ENCODE measurements at places on chromosomes 5 and 9.

- no peak for DNase-seq
Measured at GRCh38 chr9:70979966-70980365, 141.5 kb downstream of the TRPM3 start.

- no peak for DNase-seq
Measured at GRCh38 chr9:127451608-127451857, 223 bp downstream of the LRSAM1 start.

DNA sequence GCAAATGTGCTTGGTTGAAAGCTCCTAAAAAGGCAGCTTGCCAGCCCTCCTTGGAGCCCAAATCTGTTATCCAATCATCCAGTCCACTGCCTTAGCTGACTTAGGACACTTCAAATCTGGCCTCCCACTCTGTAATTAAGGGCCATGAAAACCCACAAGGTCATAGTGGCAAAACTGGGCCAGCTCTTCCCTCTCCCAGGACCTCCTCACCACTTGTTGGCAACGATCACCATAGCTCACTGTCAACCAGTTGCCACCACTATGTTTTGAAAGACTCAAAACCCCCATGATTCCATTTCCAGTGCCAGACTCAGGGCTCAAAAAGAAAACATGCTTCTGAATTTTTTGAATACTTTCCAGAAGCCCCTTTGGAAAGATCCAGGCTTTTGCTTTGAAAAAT lies 107.5 kb downstream of the NREP start:
- no peak for DNase-seq

DNA sequence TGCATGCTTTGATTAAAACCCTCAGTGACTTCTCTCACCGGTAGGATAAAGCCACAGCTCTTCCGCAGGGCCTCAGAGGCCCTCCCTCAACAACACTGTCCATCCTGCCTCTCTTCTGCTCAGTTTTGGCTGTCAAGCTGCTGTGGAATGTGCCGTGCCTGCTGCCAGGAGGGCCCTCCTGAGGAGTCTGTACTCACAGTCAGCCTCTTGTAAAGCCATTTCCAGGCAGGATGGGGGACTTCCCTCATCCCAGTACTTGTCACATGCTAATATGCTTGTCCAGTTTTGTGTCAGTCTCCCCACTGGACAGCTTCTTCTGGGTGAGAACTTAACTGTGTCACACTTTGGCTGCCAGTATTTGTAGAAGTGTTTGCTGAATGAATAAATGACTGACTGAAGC lies 13.9 kb upstream of the DDX41 start:
- DNase-seq, result no peak

GRCh38 chr9:89793551-89793950 lies 188.7 kb downstream of the GADD45G start:
- no peak for DNase-seq

DNA sequence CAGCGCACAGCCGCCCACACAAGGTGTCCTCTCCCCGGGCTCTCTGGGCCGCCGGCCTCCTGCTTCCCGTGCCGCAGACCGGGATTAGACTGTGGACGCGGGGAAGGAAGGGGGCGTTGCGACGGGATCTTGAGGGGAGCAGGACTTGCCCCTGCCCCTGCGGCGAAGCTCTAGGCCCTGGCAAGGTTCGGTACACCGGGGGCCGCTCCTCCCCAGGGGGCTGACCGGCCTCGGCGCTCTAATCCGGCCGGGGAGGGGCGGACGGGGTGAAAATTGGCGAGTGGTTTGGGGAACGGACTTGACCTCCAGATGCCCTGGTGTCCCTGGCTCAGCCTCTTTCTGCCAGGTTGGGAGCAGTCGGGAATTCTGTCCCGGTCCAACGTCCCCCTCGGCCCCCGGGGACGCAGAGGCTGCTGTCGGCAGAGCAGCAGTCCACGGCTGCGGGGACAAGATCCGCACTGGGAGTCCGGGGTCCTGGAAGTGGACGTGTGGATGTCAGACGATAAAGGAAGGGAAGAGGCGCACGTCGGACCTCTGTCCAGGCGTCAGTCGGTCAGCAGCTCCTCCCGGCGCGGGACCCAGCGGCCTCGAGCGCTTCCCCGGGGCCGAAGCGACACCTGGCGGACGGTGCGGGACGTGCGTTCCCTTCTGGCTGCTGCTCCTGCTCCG lies 1.9 kb upstream of the CNTFR start:
- peak; percentile 41 for DNase-seq

DNA sequence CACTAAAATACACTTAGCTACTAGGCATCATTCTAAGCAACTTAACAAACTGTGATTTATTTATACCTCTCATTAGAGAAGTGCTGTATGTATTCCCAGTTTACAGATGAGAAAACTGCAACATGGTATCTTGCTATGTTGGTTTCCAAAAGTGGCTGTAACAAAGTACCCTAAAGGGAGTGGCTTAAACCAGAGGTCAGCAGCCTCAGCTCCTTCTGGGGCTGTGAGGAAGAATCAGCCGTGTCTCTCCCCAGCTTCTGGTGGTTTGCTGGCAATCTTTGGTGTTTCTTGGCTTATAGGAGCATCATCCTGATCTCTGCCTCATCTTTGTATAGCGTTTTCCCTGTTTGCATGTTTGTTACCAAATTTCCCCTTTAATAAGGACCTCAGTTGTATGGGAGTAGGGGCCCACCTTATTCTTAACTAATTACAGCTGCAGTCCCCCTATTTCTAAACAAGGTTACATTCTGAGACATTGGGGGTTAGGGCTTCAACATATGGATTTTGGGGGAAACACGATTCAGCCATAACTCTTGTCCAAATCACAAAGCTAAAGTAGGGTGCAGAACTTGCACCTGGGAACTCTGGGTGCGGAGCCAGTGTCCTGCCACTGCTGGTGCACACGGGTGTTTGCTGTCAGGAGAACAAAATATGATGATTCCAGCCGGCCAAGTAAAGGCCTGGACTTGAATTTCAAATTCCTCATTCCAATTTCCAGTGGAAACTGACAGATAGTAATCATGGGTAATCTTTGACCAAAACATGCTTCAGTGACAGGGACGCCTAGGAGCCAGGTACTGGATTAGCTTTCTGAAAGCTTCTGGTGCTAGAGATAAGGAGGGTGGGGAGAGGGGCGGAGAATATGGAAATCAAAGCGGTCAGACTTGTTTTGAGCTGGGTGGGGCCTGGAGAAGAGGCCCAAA lies 43.3 kb downstream of the RAI14 start:
- no peak for DNase-seq

DNA sequence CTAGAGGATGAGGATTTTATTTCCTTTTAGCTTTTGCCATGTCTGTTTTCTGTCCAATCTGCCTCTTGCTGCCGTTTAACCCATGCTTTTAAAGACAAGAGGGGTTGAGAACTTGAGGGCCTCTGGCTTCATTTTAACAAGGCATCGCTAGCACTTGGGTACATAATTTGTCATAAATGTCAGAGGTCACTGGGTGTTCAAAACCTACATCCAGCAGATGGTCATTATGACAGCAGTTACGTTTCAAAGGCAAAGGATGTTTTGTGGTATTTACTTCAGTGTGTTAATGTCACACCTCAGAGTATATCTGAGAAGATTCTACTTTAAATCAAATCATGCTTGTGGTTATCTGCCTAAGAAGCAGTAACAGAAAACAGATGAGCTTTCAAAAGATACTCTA lies 918.3 kb downstream of the NR2F1-AS1 start:
- DNase-seq, result no peak

GRCh38 chr5:105696440-105696839 lies 1974.3 kb downstream of the EFNA5 start:
- no peak for DNase-seq

DNA sequence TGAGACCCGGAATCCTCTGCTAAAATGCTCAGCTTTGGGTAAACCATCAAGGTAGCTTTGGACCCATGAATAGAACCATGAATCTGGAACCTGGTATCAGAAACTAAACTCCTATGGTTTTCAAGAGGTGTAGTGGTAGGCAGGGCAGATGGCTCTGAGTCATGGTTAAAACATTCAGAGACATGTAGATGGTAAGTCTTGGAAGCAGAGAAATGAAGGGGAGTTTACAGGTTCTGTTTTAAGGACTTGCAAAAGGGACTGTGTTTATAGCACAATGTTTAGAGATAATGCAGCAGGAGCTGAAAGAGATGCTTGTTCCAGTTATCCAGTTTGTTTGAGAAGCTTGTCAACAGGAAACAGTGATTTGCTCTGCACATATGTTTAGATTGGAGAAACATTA lies 36.0 kb upstream of the FBN2 start:
- DNase-seq, result no peak

- DNase-seq, result no peak
Measured at GRCh38 chr9:133458643-133459312, 1.0 kb upstream of the CACFD1 start.

DNA sequence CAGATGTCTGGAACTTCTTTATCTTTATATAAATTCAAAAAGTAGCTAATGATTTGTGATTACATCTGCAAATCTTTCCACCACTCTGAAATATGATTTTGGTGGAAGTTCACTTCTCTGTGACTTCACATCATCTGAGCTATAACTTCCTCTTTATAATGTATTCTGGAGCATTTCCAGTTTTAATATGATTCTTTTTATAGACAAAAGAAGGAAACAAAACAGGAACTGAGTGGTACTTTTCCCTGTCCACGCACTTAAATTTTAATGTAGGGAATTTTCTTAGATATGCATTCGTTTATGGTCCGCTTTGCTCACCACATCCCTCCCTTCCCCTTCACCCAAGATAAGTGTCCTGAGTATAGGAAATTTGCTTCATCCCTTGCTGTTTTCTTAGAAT lies 333.5 kb downstream of the CHSY3 start:
- no peak for DNase-seq

GRCh38 chr5:128252196-128252595 lies 168.6 kb downstream of the SLC12A2 start:
- no peak for DNase-seq

DNA sequence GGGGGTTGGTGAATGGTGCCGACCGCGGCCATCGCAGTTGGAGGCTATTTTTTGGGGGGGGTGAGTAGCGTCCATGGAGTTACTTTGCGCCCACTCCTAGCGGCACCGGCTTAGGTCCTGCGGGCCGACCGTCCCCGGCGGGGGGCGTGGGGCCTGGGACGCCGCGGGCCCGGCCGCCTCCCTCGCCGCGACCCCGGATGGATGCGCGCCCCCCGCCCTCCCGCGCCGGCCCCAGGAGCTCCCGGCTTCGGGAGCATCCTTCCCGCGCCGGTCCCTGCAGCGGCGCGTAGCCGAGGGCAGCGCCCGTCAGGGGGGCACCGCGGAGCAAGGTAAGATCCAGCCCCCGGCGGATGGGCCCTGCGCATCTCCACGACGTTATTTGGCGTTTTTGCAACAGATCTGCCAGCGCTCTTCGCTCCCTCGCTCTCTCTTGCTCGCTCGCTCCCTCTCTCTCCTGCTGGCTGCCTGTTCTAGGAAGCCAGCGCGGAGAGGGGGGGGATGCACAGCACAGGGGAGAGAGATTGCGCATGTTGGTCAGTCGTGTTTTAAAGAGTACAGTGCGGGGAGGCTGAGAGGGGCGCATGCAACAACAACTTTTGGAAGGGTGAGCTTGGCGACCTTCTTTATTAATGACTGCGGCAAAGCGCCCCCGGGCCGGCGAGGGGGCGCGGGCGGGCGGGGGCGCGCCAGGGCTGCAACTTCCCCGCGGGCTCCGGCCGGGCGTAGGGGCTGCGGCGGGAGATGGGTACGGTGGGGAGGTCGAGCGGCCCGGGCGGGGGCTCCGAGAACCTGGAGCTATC lies 413 bp downstream of the JADE2 start:
- peak; percentile 29 for DNase-seq

- no peak for DNase-seq
Measured at GRCh38 chr5:14134083-14134482, 9.1 kb upstream of the TRIO start.

DNA sequence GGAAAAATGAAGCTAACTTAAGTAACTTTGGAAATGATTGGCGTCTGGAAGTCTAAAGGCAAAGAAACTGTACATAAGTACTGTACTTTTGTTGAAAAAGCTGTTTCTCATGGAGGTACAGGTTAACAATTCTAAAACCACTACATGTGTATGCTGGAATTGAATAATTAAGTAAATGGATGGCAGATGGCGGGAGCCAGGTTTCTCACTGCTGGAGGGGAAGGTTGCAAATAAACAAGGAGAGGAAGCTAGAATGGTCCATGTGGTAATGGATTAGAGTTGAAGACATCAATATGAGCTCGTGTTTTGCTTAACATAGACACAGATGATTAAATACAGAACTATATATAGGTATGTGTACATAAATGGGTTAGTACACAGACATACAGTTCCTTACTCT lies 43.2 kb upstream of the ASTN2 start:
- no peak for DNase-seq

DNA sequence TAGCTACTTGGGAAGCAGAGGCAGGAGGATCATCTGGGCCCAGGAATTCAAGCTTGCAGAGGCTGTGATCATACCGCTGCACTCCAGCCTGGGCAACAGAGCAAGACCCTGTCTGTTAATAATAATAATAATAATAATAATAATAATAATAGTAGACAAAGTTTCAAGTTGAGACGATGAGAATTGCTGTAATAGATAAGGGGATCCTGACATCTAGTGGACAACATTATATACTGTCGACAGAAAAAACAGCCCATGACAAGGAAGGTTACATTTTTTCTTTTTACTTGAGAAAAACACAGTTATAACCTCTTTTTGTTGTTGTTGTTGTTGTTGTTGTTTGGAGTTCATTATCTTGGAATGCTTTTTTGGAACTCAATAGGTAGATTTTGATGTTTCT lies 35.3 kb downstream of the NDFIP1 start:
- DNase-seq, result no peak

DNA sequence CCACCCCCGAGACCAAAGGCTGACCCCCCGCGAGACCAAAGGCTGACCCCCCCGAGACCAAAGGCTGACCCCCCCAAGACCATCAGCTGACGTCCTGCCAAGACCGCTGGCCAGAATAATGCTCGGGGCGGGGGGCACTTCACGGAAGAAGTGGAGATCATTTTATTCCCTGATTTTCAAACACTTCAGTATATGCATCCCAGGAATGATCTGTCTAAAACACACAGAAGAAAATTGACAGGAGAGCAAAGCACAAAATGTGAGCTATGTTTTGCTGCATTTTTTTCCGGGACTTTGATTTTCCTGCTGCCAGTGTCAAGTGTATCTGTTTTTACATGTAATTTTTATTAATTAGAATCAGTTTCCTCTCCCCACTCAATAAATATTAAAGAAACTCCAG lies 67.1 kb downstream of the ADAMTS2 start:
- DNase-seq, result no peak

DNA sequence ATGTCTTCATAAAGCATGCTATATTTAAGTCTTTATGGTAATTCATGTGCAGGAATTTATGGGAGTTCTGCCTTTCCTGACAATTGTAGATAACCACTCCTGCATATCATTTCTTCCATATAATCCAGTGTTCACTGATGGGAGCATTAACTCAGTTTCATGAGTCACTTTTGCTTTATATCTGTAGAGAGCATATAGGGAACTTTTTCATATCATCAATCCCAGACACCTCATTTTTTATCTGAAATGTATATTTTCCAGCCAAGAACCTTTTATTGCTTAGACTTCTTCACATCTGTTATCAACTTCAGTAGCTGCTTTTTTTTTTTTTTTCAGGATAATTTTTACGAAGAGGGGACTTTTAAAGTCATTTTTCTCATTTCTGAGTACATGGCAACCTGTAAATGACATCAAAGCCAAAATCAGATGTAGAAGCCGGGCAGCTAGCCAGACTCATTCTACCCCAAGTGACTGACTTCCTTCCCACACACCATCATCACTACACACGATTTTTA lies 41.1 kb downstream of the NFX1 start:
- DNase-seq, result no peak

- no peak for DNase-seq
Measured at GRCh38 chr5:36878392-36879082, 2.0 kb downstream of the NIPBL start.
